Kidney epithelial cell (primary cell): ENCODE measurements at places on chromosomes 4 and X.

DNA sequence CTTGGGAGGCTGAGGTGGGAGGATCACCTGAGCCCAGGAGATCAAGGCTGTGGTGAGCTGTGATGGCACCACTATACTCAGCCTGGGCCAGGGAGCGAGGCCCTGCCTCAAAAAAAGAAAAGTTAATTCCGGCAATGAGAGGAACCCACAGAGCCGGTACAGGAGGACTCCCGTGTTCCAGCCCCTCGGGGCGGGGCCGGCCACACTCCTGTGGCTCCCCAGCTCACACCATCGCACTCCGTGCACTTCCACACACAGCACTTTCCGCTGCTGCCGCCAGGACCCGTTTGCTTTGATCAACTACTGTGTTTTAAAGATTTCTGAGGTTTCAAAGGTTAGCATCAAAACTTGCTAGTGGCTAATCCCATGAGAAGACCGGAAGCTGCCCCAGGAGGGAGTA is 171.7 kb downstream of the AFAP1 start:
- no peak for DNase-seq

DNA sequence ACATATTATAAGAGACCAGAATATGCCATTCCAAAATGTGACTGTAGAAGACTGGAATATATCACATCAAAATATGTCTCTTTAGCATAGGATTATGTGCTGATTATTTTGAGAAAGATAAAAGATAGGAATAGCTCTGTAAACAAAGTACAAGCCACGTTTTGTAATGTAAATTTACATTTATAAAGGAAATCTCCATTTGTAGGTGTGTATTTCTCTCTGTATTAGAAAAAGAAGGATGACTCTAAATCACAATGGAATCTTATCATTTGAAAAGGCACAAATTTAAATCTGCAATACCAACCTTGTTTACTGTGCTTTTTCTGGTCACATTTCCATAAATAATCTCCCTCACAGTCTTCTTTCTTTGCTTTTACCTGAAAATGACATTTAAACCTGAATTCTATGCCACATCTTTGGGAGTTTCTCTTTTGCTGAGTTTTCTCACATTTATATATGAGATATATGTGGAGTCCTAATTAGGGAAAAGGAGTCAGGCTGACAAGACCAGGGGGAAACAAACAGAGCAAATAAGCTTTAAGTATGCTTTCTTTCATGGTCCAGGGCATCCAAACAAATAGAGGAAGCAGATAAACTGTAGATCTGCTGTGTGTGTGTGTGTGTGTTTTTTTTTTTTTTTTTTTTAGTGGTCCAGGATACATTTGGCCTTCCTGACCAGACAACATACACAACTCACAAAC is 244.0 kb downstream of the CPXCR1 start:
- DNase-seq = no peak

- no peak for DNase-seq
Measured at GRCh38 chrX:25721564-25721963, 416.6 kb upstream of the MAGEB18 start.

- peak; percentile 73 for DNase-seq
Measured at GRCh38 chrX:9562851-9563250, 98.0 kb downstream of the TBL1X start.

GRCh38 chr4:181796502-181796901 is 446.7 kb upstream of the TENM3 start:
- DNase-seq = no peak

DNA sequence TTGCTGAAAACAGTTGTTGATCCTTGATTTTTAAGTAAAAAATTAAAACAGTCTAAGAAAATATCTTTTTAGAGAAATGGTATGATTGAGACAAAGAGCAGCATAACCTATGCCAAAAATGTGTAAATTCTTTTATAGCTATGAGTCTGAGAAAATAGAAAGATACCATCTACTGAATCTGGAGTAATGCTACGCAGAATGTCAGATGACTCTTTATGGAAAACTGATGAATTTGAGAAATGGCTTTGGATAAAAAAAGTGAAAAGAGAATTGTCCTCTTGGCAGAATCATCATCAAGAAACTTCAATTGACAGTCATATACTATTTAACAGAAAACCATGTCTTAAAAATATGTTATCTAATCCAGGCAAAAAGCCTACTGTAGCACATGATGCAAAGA is 183.1 kb downstream of the FAT4 start:
- DNase-seq = no peak

- no peak for DNase-seq
Measured at GRCh38 chrX:71941776-71942175, 31.1 kb downstream of the NHSL2 start.

GRCh38 chrX:86192827-86193226 is 44.6 kb downstream of the DACH2 start:
- DNase-seq = no peak

- no peak for DNase-seq
Measured at GRCh38 chrX:2733286-2733685, 18.6 kb upstream of the XG start.

DNA sequence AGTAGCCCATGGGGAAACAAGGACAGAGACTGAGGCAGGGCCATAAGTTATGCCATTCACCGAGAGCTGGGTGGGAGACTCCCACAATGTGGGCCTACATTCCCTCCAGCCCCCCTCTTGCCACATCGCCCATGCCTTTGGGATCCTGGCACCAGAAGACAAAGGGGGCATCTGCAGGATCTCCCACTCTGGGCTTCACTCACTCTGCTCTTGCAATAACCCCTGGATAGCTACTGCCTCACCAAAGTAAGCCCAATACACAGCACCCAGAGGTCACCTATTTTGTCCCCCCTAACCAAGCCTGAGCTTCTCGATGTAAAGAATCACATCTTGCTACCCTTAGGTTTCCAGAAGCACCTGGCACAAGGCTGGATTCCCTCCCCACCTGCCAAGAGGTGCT is 741 bp upstream of the RTL5 start:
- no peak for DNase-seq

- DNase-seq = no peak
Measured at GRCh38 chr4:24274381-24274941, 309.9 kb downstream of the DHX15 start.
